ENCODE measurements at places on chromosomes 13 and 19.
A peak's percentile ranks its signal among the peaks of the same experiment; 100 is the strongest.

GRCh38 chr13:94829837-94830365 lies 117.6 kb upstream of the SOX21 start:
- DNase-seq: no peak

DNA sequence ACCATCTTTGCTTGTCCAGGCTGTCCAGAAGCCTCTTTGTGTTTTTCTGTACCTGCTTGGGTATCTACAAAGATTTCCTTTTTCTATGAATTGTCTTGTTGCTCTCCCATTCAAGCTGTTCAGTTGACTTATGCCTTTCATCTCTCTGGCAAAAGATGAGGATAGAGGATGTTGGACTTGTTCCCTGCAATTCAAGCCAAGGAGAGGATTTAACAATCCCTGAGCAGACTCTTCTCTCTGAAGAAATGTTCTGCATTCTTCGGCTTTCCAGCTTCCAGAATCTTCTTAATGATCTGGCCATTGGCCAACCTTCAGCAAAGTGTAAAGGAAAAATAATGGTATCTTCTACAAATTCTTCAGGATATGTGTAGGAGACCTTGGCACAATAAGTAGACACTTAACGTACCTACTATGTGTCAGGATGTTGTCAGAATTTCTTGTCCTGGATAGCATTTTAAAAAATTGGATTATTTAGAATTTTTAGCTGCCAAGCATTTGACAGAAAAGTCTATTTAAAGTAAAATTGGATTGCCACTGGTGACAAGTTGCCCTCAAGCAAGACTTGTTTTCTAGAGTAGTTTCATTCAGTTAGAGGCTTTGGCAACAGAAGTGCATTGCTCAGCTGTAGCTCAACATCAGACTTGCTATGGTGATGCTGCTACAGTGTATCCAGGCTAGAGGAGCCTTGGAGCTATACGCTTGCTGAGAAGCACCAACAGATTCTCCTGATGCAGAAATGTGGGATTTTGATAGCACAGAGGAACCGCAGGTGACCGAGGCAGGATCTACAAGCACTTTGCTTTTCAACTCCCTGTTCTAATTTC lies 455.7 kb downstream of the SUCLA2 start:
- DNase-seq: no peak

- DNase-seq: no peak
Observed at GRCh38 chr19:47020132-47020805, 632 bp downstream of the NPAS1 start.

GRCh38 chr13:99256709-99257108 lies 1.5 kb downstream of the GPR18 start:
- no peak for DNase-seq

GRCh38 chr13:40172149-40172591 lies 494.3 kb downstream of the FOXO1 start:
- no peak for DNase-seq

DNA sequence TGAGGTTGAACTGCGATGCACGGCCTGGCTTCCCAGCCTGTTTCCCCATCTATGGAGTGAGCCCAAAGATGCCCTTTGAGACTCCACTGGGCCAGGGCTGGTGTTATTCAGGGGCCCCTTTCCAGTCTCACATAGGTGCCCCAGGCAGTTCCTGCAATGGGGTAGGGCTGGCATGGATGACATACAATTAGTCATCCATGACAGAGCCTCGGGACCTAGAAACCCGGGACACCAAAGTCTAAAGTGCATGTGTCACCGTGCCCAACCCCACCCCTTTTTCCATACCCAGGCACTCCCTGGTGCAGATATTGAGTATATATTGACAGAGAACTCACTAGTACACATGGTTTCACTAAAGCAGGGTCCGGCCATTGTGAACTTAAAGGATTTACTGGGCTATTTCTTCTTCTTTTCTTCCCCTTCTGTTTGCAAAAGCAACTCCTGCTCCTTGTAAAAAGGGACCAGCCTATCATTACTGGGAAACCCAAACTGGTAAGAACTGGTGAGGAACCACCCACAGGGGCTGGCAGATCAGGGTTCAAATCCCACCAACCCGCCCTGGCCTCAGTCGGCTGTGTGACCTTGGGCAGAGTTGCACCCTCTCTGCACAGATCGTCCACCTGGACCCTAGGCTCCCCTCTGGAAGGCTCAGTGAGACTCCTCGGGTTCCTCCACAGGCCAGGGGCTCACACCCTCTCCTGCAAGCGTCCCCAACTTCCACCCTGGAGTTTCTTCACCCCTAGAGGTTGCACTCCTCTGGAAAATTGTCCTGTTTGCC lies 2.7 kb downstream of the B3GNT3 start:
- peak; percentile 44 for DNase-seq

DNA sequence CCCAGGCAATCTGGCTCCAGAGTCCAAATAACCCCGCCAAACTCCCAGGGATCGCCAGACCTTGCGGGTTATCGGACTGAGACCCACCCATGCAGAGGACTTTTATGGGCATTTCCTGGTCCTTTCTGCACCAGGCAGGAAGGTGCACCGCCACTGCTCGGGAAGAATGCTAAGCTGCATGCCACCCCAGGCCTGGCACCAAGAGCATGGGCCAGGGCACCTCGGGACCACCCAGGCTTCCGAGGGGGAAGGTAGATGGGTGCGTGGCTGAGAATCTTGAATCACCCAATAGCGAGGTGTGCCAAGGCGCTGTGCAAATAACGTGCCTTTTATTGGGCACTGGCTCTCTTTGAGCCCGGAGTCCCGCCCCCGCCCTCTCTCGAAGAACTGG lies 422 bp upstream of the ZNF575 start:
- no peak for DNase-seq

DNA sequence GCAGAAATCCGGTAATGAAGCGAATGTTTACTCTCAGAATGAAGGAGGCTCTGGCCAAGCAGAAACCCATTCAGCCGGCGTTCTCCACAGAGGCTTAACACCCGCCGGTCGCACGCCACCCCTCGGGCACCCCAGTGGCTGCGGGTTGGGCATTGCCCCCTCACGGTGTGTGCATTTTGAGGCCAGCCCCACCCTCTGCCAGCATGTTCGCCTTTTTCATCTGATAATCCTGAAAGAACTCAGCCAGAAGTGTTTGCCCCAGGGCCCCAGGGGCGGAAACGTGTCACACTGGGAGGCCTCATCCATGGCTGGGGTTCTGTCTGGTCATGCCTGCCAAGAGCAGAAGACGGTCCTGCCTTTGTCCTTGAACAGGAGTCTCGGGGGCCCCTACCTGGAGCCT lies 34.2 kb downstream of the COMP start:
- no peak for DNase-seq

GRCh38 chr19:42619271-42619670 lies 24.5 kb upstream of the CEACAM8 start:
- DNase-seq: no peak

GRCh38 chr13:74061926-74062595 lies 72.1 kb downstream of the KLF12 start:
- no peak for DNase-seq
